Caki2 (cell line): ENCODE measurements at places on chromosomes 11 and 22. TPM values are rescaled to one million over a fixed set of nuclear protein-coding genes. Genes with fewer than 3 reads are reported as not detected.
A peak's percentile ranks its signal among the peaks of the same experiment; 100 is the strongest.

GRCh38 chr11:86181379-86181778 is 63.2 kb upstream of the EED start:
- no peak for DNase-seq

WDR74 gene
- 82.0 and 102 TPM in 2 replicates for total RNA-seq

GLYATL1 gene
- total RNA-seq = not detected in 2 replicates

DNA sequence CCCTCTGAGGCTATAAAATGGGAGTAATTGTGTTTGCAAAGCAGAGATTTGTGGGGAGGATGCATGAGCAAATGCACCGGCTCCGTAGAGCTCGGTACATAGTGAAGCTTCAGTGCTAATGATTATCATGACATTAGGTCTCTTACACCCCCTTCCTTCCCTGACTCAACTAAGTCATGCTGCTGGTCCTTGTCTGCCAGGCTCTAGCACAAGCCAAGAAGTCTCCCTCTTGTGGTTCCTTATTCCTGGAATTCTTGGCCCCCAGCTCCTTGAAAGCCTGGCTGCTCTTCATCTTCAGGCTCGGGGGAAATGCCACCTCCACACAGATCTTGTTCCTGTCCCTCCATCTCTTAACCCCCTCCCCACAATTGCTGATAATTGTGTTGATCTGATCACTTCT is 45.7 kb upstream of the SYT13 start:
- DNase-seq = peak; percentile 4

- no peak for DNase-seq
Measured at GRCh38 chr11:13841393-13841792, 121.1 kb upstream of the SPON1 start.

- peak; percentile 30 for DNase-seq
Measured at GRCh38 chr11:12901272-12901671, 107.8 kb upstream of the RASSF10 start.

DNA sequence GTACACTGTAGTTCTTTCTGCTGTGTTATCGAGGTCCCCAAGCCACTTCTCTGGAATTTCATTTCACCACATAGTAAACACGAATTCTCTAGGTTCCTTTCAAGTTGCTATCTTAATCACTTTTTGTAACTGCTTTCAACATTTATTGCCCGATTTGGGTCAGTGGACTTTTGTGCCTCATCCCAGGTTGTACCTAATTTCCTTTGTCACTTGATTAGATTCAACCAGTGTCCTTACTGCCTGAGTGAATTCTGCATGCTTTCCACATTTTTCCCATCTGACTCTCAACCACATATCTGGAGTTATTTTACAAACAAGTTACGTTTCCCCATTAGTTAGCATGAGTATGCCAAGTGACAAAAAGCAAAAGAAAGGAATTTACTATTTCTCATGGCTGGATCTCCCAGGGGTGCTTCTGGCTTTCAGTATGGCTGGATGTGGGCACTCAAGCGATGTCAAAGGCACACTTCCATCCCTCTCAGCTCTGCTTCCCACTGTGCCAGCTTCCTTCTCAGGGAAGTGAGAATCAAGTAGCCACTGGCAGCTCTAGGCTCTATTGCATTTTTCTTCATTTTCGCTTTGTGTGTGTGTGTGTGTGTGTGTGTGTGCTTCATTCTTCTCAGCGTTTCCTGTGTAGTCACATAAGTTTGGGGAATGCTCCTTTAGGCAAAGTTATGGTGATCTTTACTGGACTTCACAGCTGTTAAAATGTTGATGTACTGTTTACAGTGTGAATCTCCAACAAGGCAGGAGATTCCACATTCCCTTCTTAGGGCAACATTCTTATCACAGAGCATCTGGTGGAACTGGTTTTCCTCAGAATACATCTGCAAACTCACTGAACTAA is 128.9 kb downstream of the DBX1 start:
- peak; percentile 97 for DNase-seq

- DNase-seq = peak; percentile 22
Measured at GRCh38 chr22:29457730-29458129, 19.3 kb downstream of the RFPL1 start.

VPREB1 gene
- not detected in 2 replicates for total RNA-seq

CRYBB2 gene
- not detected in 2 replicates for total RNA-seq
